ENCODE measurements at places on chromosomes 11 and 22. TPM values are rescaled to one million over a fixed set of nuclear protein-coding genes. Genes with fewer than 3 reads are reported as not detected.

DCHS1 gene
- total RNA-seq, result 58.5 TPM

FGF4 gene
- not detected for total RNA-seq

P2RX6 gene
- under 0.01 TPM for total RNA-seq

CRYAB gene
- total RNA-seq, result 1.6 TPM

TBX1 gene
- total RNA-seq, result 27.4 TPM

PSMA1 gene
- total RNA-seq, result 166 TPM

TMPRSS4 gene
- total RNA-seq, result not detected

TPBGL gene
- not detected for total RNA-seq

Measured in vein endothelial cell (primary cell).